Stimulated activated CD4-positive, alpha-beta T cell treated with anti-CD3 and anti-CD28 coated beads, Interleukin-12 subunit alpha, Interleukin-12 subunit beta, amount 100 ng/mL, for 24 hours (primary cell): ENCODE measurements at places on chromosomes 4 and X.

GRCh38 chr4:88003261-88003660 is 4.2 kb upstream of the PKD2 start:
- DNase-seq, result no peak

DNA sequence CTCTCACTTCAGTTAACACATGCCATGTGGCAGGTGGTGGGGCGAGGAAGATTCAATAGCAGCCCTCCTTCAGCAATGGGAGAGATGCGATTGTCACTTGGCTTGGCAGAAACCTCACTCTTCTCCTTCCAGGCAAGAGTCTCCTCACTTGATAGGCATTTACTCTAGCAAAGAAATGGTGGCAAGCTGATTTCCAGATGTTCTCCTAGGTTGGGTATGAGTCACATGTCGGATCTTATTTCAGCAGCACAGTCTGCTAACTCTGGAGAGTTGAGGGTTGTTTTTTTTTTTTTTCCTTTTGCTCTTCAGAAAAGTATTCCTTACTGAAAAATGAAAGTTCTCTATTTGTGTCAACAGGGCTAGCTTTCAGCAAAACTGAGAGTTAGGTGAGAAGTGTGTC is 119.5 kb upstream of the CHRDL1 start:
- DNase-seq, result no peak

DNA sequence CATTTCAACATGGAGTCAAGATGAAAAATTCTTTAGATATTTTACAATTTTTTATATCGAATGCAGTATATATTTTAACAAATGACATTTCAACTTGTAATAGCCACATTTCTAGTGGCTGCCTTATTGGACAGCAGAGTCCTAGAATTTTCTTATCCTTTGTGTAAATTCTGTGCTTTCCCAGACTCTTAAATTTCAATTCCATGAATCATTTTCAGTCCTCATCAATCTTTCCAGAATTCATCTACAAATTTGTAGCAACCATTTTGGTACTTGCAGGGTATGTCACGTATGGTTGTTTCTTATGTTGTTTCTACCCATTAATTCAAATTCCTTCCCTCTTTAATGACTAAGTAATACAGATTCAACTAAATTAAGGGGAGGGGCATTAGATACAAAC is 2.7 kb downstream of the PAICS start:
- DNase-seq, result no peak

GRCh38 chr4:174317531-174317930 is 33.8 kb downstream of the CEP44 start:
- DNase-seq, result no peak

DNA sequence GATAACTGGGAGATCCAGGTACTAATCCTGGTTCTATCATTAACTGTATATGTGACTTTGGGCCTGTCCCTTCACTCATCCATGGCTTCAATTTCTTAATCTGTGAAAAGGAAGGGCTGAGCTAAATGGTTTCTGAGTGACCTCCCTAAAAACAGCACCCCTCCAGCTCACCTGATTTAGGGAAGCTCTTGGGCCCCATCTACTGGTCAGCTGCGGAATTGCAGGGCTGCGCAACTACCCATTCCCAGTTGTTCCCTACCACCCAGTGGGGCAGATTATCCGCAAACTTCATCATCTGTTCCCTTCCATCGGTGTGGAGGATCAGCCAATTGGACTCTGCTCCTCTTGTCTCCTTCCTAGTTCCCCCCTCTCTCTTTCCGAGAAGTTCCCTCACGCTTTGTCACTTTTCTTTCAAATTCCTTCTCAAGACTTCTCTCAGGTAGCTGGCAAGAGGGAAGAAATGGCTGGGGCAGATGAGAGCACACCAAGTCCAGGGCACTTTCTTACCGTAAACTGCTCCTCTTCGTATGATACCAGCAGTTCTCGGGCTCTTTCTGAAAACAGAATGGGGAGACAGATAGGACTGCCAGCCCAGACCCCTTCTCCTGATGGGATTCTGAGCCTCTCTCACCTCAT is 5.8 kb downstream of the LAS1L start:
- DNase-seq, result peak; percentile 2

DNA sequence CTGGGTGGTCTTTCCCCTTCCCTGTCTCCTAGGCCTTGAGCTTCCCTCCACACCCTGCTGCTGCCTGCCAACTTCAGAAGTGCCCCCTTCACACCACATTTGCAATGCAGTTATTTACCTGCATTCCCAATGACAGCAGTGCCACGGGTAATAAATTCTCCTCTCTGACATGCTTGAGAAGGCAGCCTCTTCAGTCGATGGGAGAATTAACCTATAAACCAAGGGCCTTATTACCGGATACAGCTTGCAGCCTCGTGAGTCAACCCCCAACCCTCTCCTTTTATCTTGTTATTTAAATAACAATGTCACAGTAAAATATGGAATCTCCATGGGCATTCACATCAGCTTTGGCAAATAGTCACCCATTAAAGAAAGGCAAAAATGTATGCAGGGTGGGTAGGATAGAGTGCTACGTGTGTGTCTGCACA is 34.7 kb upstream of the LGI2 start:
- DNase-seq, result no peak

DNA sequence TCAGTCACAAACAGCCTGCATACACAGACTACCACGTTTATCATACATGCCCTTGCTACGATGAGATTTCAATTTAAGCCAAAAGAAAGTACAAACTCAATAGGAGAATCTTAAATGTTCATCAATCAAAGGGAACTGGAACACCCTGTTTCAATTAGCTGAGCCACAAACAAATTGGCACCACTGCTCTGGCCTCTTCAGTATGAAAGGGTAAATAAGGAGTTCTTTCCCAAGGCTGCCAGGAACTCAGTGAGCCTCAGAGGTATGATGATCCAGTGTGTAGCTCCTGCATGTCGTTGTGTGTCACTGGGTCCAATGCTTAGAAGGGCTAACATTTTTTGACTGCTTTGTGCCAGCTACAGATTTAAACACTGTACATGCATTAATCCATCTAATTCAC is 5.4 kb downstream of the RNF150 start:
- DNase-seq, result no peak

- no peak for DNase-seq
These were observed 7.6 kb upstream of the DCLK2 start for GRCh38 chr4:150070464-150071170.

DNA sequence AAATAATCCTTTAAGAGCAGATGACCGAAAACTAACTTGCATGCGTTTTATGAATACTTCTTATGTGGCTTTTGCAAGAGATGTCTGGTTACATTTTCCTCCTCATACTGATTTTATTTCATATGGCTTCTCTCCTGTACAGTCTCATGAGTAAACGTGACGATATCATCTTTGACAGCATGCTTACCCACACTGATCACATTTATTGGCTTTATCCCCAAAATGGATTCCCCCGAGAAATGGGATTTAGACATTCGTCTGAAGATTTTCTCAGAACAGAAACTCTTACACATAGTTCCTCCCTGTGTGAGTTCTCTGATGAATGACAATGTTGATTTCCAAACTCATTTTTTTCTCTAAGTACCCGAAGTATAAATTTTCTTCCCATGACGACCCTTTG is 939.7 kb upstream of the LCORL start:
- no peak for DNase-seq

DNA sequence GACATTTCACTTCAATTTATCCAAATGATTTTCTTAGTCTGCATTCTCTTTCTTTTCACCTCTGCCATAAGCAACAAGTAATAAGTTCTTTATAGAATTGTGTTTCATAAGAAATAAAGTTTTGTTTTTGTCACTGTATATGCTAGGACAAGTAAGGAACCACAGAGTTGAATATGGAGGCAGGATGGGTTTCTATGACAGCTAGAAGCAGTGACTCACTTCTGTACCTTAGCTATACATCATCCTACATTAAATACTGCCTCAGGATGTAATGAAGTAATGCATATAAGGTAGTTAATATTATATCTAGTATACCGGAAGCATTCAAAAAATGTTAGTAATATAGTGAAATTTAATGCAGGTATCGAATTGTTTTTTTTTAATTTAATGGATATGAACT is 128.0 kb downstream of the PPA2 start:
- DNase-seq, result no peak

DNA sequence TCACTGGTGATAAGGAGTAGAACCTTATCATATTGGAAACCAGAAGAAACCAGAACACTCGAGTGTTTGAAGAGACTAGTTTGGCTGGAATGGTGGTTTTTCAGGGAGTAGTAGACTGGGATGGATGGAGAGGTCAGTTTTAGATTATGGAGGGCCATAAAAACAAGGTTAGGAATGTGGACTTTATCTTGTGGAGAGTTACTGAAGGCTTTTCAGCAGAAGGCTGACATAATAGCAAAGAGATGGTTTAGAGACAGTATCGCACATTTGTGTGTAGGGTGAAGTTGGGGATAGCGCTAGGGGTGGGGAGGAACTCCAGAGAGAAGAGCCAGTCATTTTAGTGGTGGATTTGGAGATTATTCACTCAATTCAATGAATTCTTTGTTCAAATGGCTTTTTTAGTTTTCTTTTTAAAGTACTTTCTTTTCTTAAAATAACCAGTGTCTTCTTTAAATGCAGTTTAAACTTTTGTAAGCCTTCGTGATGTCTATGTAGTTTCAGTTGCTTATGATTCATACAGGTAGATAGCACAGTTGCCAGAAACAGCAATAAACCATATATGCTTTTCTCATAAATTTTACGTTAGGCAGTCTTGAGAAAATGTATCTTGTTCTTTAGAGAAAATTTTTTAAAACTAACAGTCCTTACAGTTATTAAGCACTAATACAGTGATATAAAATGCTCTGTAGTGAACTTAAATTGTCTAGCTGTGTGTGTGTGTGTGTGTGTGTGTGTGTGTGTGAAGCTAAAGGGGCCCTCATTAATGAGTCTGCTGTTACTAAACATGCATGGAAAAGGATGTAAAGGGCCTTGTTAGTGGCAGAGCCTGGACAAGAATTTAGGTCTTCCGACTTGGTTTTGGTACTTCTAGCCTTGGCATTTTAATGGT is 3.8 kb downstream of the ARHGAP10 start:
- DNase-seq, result no peak

GRCh38 chrX:15059474-15059873 is 186.3 kb downstream of the MOSPD2 start:
- no peak for DNase-seq

DNA sequence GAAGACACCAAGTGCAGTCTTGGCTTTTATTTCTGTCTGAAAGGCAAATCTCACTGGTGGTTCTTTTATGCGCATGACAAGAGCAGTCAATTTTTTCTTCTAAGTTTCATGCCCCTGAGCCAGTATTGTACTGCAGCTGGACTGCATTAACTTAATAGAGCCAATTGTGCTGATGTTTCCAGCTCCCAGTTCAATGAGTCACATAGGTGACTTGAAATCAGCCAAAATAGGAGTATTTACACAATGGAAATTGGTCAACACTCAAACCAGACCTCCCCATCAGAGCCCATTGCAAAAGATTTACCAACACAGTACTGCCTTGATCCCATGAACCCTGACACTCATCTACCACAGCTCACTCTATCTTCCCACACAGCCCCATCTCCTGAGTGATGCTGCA is 100.3 kb upstream of the GUCY1A1 start:
- DNase-seq, result no peak

- DNase-seq, result no peak
These were observed 1176.2 kb upstream of the IGFBP7 start for GRCh38 chr4:58286335-58286734.

DNA sequence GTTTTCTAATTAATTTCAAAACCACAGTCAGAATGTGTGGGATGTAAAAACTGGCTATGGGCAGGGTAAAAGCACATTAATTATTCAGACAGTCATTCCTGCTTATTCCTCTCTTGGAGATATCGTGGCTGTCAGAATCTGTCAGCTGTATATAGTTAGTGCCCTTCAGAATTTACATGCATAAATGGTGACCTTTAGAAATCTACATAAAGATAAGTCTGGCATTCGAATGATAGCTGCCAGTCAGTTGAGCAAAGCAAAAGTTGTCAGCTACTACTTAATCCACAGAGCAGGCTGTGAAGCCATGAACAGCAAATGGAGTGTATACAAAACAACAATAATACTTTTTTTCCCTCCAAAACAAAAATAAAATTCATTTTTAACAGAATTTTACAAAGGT is 189.5 kb downstream of the ADGRL3 start:
- DNase-seq, result no peak

GRCh38 chr4:8534129-8534528 is 46.1 kb upstream of the GPR78 start:
- no peak for DNase-seq

- DNase-seq, result no peak
These were observed 53.1 kb downstream of the FAM114A1 start for GRCh38 chr4:38920677-38921076.

- DNase-seq, result no peak
These were observed 197.1 kb upstream of the PDE5A start for GRCh38 chr4:119825696-119826095.

DNA sequence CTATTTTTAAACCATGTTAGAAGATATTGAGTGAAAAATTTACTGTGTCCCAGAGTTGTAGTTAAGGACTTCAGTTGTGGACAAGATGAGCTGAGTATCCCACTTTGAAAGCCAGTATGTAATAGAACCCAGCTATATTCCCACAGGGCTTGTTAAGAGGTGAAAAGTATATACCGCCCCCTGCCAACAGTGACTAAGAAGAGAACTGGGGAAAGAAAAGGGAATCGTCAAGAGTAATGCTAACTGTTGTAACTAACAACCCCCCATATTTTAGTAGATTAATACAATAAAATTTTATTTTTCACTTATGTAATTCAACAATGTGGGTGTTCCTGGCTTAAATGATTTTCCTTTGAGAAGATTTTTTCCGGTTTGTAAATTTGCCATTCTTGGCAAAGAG is 250.4 kb upstream of the GIMD1 start:
- DNase-seq, result no peak

- no peak for DNase-seq
These were observed 337.3 kb upstream of the DIPK2B start for GRCh38 chrX:45537936-45538335.

GRCh38 chrX:12844319-12844718 is 22.6 kb upstream of the TLR7 start:
- no peak for DNase-seq

DNA sequence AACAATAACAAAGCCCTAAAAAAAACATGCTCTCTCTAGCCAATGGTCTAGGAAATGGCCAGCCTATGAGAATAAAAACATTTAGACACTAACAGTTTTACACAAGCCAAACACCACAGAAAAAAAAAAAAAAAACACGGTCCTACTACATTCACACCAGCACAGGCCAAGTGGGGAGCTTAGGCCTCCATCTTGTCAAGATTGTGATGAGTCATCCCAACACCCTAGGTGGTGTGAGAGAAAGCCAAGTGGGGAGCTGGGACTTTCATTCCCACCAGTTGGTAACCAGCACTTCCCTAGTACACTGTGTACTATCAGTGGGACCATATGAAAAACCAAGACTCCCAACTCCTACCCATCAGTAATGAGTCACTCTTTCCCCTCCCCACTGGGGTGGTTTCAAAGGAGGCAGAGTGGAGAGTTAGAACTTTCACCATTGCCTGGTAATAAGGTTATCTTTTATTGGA is 95.6 kb downstream of the ADAMTS3 start:
- DNase-seq, result no peak

GRCh38 chr4:88054901-88055300 is 47.5 kb downstream of the PKD2 start:
- no peak for DNase-seq

DNA sequence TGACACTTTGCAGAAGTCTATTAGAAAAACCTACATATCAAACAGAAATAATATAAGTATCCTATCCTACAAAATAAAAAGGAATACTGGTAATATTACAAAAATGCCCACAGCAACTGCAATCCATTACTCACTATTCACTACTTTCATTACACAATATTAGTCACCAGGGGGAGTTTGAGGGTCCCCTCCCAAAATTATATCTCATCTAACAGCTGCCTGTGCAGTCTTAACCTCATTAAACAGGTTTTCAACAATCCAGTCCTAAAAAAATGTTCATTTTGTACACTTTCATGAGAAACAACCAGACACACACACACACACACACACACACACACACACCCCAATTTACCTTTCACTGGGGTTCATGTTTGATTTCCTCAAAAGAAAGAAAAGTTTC is 2.9 kb downstream of the CLOCK start:
- DNase-seq, result no peak
